AG20443 (cell line): ENCODE measurements at places on chromosomes 5 and 9.
A peak's percentile ranks its signal among the peaks of the same experiment; 100 is the strongest.

DNA sequence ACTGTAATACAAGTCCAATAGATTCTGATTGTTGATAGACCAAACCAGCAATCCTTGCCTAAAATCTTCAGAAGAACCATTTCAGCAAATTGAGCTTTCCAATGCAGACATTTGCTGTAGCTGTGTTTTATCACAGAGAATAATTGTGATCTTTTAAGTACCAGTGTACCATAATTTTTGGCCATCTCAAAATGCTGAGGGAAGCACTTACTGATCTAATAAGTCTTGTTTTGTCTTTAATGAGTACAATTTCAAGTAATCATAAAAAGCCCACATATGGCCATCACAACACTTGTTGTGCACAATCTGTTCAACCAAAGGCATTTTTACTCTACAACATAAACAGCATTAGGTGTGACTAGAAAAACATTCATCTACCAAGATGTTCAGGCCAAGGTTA is 159.9 kb downstream of the FBXL17 start:
- DNase-seq, result no peak

- DNase-seq, result no peak
Measured at GRCh38 chr9:133513214-133514100, 11.3 kb downstream of the MYMK start.

- no peak for DNase-seq
Measured at GRCh38 chr9:36993933-36994764, 39.9 kb downstream of the PAX5 start.

DNA sequence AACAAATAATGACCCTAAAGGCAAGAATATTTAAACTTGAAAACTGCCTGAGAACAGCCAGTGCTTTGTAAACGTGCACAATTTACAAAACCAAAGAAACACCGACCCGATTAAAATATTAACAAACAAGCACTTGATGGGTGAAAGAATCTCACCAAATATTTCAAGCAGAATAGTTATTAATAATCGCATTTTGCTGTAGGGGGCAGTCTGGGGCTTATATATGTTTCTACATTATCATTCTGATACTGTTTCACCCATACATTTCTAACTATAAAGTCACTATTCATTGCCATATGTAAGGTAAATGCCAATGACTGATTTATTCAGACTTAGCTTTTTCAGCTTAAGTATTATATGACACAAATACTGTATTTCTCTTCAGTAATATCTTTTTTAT is 37.7 kb downstream of the UBAP2 start:
- no peak for DNase-seq

DNA sequence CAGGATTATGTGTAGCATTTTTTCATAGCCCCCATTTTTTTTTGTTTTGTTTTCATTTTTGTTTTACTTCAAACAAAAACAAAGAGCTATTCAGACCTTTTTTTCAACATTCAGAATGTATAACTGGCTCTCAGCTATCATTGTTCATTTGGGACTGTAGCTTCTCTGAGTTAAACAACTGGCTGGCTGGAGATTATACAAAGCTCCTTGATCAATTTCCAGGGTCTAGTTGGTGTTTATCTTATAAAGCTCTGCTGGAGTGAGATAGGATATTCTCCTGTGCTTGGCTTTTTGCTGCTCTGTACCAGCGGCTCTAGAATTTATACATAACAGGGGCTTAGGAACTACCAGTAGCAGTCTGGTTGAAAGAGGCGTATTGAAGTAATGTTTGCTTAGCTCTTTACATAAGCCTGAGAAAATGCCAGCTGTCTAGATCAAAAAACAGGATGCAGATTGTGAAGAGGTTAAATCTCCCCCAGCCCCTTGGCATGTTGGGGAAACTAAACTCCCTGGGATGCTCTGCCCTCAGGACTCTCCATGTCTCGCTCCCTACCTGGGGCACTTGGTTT is 15.2 kb downstream of the GARNL3 start:
- no peak for DNase-seq

DNA sequence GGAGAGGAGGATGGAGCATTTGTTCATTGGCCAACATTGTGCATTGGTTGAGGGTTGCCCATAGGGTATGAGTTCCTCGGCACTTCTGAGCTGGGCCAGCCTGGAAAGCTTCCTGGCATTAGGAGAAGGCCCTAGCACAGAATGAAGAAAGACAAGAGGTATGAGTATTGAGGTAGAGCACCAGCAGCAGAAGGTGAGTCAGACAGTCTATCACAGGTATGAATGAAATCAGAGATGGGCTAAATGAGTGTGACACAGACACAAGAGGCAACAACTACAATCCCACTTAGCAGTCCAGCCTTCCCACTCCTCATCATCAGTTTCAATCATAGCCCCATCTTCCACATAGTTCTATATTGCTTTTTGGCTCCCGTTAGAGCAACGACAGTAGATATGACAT is 25.4 kb upstream of the TGFBR1 start:
- no peak for DNase-seq

DNA sequence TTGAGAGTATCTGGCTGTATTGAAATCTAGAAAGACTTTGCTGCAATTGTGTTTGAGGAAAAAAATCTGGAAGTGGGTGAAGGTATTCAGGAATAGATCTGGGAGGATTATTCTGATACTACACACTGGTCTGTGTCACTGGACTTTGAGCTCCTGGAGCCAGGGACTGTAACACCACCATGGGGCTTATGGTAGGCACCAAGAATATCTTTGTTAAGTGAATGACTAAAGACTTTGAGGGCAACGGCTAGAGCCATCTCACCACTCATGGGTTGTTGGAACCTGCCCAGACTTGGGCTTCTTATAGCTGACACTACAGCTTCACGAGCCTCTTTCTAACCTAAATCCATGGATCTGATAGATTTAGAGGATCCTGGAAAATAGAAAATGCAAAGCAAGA is 10.2 kb downstream of the NFX1 start:
- DNase-seq, result no peak

DNA sequence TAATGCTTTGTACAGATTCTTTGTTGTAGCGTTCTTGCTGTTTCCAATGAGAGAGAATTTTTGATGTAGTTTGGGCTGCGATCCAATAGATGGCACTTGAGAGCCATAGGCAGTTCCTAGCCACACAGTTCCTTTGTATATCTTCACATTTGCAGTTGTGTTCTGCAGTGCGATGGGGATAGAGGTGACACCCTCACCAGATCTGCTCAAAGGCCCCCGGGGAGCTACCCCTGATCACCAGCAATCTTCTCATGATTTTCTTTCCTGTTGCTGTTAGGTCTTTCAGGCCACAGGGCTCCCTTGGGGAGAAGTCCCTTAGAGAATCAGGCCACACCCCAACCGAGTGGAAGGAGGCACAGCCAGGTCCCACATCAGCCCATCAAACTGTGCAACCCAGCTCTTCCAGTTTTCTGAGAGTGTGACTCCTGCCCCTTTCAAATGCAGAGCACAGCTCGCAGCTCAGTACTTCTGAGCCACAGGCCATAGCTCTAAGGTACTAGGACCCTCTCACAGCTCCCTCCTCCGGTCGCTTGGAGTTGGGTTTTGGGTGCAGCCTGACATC is 353.7 kb downstream of the SLCO4C1 start:
- DNase-seq, result peak; percentile 5

DNA sequence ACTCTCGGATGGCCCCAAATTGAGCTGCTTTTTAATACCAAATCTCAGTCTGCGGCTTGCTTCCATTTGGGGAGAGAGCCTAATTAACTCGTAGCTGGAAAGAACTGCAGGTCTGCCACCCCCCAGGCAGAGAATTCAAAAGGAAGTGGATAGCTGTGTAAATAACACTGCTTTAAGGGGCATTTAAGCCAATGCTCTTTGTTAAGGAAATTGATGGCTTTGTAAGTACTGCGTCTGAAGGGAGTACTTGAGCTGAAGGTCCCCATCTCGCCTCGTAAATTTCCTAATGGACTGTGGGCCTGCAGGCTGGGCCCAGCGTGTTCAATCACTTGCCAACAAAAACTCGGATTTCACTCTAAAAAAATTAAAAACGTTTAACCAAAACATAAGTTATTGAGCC is 132.7 kb downstream of the PAPPA start:
- no peak for DNase-seq

DNA sequence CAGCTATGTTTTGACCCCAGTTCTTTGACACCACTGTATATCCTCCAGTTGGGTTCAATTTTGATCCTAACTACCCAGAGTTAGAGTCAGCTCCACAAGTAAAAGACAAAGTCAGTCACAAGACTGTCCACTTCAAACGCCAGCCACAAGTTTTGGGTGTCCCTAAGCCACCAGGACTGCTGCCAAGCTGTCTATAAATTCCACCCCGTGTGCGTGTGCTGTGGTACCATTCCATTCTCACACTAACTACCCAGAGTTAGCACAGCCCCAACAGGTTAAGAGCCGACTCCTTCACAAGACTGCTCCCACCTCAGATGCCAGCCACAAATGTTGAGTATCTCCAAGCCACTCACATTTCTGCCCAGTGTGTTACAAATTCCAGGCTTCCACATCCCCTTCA is 56.7 kb downstream of the APC start:
- DNase-seq, result no peak

- no peak for DNase-seq
Measured at GRCh38 chr9:134158753-134159392, 5.5 kb downstream of the RNU6ATAC start.

- no peak for DNase-seq
Measured at GRCh38 chr5:132493241-132493640, 2.7 kb upstream of the IRF1 start.

- peak; percentile 65 for DNase-seq
Measured at GRCh38 chr9:113541019-113541900, 77.7 kb downstream of the RGS3 start.

DNA sequence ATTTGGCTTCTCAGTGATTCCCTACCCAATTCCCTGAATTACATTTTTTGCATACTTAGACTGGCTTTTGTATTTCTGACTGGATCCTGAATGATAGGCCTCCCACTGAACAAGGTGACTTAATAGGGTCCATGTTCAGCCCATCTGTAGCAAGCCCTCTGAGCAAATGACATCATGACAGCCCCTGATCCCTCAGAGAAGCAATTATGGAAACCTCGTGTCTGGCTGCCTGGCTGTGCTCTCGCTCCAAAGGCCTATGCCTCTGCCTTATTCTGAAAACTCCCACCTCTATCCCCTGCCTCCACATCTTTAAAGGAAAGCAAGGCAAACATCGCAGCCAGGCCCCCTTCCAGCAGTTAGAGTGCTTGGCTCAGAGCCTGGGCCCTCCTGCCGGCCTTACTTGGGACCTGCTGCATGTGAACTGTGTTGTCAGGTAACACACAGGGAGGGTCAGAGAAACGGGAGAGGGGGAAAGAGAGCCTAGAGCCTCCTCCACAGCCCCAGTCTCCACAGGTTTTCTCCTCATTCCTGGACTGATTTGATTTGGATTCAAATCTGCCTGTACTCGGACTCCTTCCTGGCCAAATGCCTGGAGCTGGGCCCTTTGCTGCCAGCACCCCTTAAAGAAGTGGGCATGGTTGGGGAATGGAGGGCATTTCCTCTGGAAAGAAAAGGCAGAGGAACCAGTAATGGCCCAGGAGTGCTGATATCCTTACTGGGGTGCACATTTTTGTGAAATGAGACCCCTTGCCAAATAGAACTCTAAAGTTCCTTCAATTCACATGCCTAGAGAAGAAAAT is 3.8 kb downstream of the DCANP1 start:
- no peak for DNase-seq

DNA sequence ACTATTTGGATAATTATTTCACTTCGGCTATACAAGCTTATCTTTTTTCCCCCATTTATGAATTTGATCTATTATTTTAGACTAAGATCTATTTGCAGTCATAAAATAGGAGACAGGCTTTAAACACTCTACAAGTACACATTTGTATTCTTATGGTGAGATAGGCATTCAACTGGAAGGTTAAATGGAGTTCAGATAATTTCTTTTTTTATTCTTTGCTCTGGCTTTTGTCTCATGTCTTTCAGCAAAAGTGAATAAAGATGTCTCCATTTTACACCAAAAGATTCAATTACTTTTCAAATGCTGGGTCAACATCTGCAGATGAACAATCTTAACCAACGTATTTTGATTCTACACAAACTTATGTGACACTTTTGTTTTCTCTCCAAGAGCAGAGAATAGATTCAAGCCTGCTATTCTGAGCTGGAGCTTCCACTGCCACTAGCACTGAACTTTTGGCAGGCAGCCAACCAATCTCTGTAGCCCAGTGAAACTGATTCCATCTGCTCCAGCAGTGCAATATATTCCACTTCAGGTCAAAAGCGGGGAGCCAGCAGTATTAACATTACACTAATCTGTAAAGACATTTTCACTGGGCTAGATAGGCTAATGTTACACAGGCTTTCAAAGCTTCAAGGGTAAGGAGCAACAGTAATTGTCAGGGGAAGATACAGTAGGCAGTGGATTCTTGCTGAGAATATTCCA is 452.0 kb upstream of the ZNF608 start:
- DNase-seq, result peak; percentile 49

DNA sequence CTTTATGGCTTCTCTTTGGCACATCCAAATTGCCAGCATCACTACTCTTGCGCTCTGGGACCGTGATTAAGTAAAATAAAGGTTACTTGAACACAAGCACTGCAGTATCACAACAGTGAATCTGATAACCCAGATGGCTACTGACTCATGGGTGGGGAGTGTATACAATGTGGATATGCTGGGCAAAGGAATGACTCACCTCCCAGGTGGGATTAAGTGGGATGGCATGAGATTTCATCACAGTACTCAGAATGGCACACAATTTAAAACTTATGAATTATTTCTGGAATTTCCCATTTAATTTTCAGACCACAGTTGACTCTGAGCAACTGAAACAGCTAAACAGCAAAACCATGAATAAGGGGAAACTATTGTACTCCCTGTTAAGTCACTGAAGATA is 4.3 kb downstream of the GFM2 start:
- DNase-seq, result peak; percentile 15

GRCh38 chr9:79686381-79687130 is 114.8 kb downstream of the TLE4 start:
- DNase-seq, result peak; percentile 79

GRCh38 chr9:127463911-127464310 is 12.6 kb downstream of the LRSAM1 start:
- peak; percentile 27 for DNase-seq

GRCh38 chr9:16202914-16203728 is 650.3 kb downstream of the CCDC171 start:
- DNase-seq, result peak; percentile 90
